GM13976 (cell line): ENCODE measurements at places on chromosomes 7 and 10.

DNA sequence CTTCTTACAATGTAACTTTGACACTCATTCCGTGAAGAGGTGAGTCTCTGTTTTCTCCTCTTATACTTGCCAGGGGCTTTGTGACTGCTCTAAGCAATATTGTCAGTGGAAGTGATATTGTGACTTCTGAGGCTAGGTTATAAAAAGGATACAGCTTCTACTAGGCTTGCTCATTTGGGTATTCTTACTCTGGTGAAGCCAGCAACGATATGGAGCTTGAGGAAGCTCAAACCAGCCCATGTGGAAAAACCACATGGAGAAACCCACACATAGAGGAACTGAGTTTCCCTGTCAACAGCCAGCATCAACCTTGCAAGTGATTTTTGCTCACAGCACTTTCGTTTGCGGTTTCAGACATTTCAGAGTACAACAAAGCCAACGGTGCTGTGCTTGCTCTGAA is 149.6 kb upstream of the SEMA3E start:
- peak; percentile 9 for DNase-seq

DNA sequence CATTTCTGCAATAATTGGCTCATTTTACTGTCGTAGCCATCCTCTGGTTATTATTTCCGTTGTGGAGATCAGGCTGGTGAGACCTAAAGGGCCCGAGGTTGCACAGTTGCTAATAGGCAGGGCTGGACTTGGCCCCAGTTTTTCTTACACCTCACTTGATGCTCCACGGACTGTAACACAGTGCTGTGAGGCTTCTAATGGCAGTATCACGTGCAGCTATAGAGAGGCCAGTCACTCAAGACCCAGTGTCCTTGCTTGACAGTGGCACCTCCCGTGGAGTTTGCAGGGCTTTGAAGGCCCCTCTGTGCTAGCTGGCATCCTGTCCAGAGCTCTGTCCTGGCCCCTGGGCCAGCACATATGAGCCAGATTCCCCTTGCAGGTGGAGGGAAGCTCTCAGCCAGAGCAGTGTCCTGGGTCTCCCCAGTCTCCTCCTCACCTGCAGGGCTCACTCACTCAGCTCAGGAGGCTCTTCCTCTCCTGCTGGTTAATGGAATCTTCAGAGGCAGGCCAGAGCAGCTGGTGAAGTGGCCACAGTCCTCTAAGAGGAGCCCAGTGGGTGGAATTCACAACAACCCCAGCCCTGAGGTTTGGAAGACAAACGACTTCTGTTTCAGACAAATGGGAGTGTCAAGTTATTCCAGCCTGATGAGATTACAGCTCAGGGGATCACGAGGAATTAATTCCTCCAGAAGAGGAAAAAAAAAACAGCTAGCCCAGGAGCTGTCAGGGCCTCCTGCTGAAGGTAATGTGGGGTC is 114.2 kb upstream of the FAM180A start:
- no peak for DNase-seq

- DNase-seq: no peak
Observed at GRCh38 chr7:50153148-50153547, 60.1 kb upstream of the ZPBP start.

DNA sequence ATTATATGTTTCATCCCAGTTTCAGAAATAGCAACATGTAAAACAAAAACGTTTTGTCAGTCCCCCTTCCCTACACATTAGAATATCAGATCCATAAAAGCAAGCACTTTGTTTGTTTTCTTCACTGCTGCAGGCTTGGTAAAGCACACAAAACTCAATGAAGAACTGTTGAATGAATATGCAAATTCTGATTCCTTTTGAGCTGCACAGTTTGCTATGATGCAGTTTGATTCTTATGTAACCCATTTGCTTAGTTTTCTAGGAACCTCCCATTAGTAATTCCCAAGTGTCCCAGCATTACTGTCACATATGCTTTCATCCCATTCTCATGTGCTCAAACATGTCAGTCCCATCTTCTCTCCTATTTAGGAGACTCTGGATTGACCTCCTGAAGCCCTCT is 26.1 kb upstream of the CHCHD3 start:
- DNase-seq: no peak

GRCh38 chr7:100745184-100745583 is 11.8 kb downstream of the ZAN start:
- DNase-seq: peak; percentile 87

GRCh38 chr10:61835069-61835945 is 66.2 kb upstream of the ARID5B start:
- DNase-seq: no peak

DNA sequence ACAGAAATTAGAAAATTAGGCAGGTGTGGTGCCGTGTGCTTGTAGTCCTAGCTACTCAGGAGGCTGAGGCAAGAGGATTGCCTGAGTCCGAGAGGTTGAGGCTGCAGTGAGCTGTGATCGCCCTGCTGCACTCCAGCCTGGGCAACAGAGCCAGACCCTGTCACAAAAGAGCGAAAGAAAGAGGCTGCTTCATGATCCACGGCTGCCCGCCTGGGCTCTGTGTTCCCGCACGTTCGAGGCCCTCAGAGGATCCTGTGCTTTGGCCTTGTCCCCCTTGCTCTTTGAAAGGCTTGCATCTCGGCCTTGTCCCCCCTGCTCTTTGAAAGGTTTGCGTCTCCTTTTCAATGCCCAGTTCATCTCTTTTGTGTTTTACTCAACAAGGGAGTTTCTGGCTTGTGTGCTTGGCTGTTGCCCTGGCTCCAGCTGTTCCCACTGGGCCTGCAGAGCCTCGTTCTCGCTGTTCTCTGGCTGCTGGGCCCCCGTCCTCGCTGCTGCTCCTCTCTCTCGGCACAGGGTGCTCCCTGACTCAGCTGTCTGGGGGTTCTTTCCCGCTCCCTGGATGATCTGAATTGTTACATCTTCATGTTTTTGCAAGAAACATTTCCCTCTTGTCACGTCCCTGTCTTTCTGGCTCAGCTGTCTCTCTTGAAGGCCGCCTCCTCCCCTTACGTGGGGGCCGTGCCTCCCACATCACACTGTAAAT is 45.1 kb upstream of the INPP5A start:
- DNase-seq: no peak

DNA sequence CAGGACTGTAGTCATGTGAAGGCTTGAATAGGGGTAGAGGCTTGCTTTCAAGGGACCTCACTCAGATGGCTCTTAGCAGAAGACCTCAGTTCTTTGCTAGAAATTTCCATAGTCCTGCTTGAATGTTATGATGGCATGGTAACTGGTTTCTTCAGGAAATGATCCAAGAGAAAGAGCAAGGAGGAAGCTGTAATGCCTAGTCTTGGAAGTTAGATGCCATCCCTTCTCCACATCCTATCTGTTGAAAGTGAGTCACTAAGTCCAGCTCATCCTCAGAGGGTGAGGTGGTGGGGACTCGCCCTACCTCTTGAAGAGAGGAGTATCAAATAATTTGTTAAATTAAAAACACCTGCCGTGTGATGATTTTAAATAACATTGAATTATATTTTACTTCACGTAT is 4.6 kb downstream of the MGAM start:
- no peak for DNase-seq

- no peak for DNase-seq
Observed at GRCh38 chr10:132876131-132876860, 66.1 kb downstream of the CFAP46 start.

GRCh38 chr7:17109020-17109419 is 189.4 kb upstream of the AHR start:
- no peak for DNase-seq

DNA sequence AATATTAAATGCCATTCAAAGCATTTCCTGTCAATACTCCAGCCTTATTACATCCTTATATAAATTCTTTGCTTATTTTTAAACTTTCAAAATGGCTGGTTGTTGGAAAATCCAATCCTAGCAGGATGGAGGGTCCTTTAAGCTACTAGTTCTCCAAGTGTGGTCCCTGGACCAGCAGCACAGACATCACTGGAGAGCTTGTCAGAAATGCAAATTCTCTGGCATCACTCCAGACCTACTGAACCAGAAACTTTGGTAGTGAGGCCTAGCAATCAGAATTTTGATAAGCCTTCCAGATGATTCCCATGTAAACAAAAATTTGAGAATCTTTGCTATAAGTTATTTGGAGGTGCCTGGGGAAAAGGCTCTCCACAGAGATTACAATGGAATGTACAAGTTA is 43.8 kb downstream of the CALCR start:
- no peak for DNase-seq

- no peak for DNase-seq
Observed at GRCh38 chr7:151010307-151011096, 13.8 kb downstream of the ATG9B start.

DNA sequence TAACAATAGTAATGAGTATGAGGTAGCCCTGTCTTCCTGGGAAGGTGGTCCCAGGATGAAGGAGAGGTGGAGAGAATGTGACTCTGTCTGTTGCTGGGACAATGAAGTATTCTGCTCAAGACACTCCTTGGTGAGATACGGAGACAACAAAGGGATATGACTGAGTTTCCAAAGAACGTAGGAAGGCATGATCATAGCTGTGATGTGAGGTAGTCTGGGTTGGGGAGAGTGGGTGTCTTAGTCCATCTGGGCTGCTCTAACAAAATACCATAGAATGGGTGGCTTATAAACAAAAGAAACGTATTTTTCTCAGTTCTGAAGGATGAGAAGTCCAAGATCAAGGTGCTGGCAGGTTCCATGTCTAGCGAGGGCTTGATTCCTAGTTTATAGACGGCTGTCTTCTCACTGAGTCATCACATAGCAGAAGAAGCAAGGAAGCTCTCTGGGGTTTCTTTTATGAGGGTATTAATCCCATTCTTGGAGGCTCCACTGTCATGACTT is 84.9 kb upstream of the RHOBTB1 start:
- no peak for DNase-seq

DNA sequence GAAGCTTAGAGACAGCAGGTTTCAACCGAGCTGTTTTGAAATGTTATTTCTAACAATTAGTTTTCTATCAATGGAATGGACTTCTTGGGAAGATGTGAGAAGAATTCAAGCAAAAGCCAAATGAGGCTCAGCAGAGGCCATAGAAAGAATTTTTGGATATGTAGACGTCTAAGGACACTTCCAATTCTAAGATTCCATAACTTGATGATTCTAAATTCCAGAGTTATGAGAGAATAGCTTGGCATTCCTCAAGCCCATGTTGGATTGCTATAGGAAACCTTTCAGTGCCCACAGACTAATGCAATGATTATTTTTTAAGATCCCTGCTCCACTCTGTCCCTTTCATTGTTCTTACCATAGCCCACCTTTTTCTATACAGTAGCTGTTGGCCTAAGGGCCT is 77.2 kb upstream of the PALS2 start:
- DNase-seq: no peak

DNA sequence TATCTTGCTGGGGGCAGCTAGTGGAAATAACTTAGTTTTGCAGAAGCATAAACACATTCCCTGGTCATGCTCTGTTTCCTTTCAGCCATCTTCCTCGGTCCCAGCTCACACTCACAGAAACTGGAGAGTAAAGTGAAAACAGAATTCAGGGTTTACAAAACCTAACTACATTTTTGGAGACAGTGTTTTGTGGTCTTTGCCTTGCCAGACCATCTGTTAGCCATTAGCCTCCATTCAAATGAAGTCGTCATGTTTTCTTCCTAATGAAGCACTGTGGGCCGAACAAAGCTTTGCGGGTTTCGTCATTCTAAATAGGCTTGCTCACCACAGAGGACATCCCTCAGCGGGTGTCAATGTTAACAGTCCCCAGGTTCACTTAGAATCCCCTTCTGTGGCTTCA is 214.6 kb upstream of the TMEM72 start:
- DNase-seq: no peak

- DNase-seq: no peak
Observed at GRCh38 chr7:70893971-70894715, 237.8 kb upstream of the GALNT17 start.

GRCh38 chr10:42987121-42987541 is 89.7 kb upstream of the RET start:
- DNase-seq: peak; percentile 30

GRCh38 chr7:107773027-107773426 is 29.1 kb downstream of the CBLL1 start:
- DNase-seq: no peak

GRCh38 chr7:36048902-36049240 is 104.2 kb upstream of the EEPD1 start:
- no peak for DNase-seq

DNA sequence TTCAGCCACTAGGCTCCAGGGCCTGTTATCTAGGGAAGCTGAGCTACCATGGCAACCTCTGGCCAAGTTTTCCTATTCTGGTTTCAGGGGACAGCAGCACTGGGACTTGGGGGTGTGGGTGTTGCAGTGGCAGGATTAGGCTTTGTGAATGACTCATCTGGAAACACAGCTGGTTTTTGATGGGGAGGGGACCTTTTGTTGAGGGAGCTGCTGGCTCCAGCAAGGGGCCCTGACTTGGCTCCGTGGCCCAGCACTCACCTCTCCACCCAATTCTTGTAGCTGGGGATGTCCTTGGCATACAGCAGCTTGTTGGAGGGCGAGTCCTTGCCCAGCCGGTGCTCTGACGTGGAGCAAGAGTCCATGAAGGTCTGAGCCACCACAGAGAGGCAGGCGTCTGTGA is 435.9 kb downstream of the PLXNA4 start:
- no peak for DNase-seq

GRCh38 chr7:41824284-41824683 is 121.4 kb upstream of the INHBA start:
- DNase-seq: no peak

GRCh38 chr10:8350250-8350967 is 295.9 kb downstream of the GATA3 start:
- no peak for DNase-seq

GRCh38 chr7:36264123-36264801 is 111.2 kb downstream of the EEPD1 start:
- DNase-seq: peak; percentile 24

DNA sequence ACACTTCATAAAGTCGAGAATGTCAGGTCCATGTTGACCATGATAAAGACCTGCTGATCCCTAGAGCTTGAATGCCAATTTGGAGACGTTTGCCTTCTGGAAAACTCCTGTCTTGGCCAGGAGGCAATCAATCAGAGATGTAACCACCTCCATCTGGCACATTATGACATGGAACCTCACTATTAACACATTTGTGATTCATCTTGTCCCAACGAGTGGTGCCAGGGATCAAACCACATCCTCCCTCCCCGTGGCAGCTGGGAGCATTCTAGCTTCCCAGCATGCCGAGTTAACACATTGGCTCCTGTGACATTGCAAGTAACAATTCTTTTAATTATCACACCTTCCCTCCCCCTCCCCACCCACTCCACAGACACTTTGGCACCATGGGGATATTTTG is 84.0 kb upstream of the PPP1R17 start:
- DNase-seq: no peak

DNA sequence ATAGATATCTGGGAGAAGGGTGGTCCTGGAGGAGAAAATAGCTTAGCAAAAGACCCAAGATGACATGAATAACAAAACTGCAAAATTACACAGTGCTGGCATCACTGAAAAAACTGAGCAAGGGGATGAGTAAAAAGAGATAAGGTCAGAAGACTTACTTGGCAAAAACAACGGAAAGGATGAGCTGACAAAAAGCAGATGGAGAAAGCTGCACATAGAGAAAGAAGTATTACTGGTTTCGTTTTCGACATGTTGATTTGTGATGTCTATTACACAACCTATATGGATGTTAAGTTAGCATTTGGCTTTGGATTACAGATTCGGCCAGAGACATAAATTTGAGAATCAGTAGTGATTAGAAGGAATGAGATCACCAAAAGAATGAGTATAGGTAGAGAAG is 132.1 kb downstream of the MACC1 start:
- DNase-seq: no peak
